ENCODE measurements at places on chromosomes 7 and 10.

DNA sequence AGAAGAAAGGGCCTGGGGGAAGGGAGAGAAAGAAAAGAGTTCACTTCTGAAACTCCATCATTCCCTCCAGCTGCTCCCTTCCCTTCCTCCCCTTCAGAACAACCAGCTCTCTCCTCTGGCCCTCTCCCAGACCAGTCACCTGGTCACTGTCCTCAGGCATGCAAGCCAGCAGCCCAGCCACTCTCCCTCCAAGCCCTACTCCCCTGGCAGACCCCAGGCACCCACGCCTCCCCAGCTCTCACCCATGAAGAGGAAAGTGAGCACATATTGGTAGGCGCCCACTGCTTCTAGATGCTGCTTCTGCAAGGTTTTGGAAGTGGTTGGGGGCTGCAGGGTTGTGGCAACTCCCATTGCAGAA lies 353 bp downstream of the MOGAT3 start:
- DNase-seq, result no peak

- no peak for DNase-seq
Observed at GRCh38 chr7:44112997-44113763, 9.0 kb downstream of the AEBP1 start.

- DNase-seq, result no peak
Observed at GRCh38 chr10:58642283-58642682, 129.6 kb downstream of the BICC1 start.

GRCh38 chr10:79136236-79137005 lies 67.7 kb downstream of the ZMIZ1 start:
- DNase-seq, result no peak

Data from activated CD8-positive, alpha-beta memory T cell treated with anti-CD3 and anti-CD28 coated beads, Interleukin-2, amount 50 U/mL, for 48 hours (primary cell).